Left forelimb (tissue), 1 donor: ENCODE measurements at places on chromosomes 1 and 21.

GRCh38 chr1:171902527-171902926, 61.2 kb downstream of the DNM3 start:
- DNase-seq, result no peak

DNA sequence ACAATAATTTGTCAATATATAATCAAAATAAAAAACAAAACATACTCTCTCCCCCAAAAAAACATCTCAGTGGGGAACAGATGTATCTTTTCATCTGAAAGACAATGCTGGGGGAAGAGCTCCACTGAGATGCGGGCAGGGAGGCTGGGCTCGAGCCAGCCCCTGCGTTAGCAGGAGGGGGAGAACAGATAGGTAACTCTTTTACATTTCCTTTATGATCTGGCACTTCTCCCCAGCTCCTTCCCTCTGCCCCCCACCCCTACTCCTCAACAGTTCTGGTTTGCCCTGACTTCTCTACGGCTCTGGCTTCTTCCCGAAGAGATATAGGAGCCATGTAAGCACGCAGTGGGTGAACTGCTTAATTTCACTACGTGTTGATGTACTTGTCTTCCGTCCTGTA, 12.4 kb downstream of the LEPR start:
- no peak for DNase-seq

DNA sequence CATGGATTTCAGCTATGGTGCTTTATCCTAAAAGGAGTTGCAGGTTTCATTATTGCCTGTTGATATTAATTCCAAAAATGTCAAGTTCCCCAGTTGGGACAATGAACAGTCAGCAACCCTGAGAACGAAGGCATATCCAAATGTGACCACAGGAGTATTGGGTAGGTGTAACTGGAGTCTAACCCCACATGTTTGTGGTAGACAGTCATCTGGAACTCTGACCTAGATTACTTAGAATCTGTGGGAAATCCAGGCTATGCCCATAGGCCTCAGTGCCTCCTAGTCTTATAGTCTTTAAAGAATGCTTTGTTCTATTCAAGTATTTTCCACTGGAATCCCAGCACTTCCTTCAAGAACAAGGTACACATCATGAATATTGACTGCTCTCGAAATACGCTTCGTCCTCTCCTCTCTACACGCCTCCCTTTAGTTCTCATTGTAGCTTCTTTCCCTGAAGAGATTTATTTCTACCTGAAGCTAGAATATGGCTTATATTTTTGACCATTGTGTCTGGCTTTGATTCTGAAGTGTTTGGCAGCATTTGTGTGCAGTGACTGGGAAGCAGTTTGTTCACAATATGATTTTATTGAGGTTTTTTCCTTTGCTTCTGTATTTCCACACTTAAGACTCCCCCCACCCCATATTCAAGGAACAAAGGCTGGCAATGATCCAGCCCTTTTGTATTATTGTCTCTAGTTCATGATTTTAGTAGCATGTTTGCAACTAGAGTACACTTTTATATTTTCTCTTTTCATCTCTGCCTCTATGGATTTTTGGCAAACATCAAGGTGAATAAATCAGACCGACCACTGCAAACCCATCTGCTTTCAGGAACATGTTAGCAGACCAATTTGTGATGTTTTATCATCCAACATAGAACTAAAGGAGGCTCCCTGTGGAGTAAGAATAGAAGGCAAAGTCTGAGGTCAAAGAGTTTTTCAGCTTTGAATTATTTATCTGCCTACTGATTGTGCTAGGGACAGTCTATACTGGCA, 178.6 kb downstream of the GPR52 start:
- DNase-seq, result no peak

DNA sequence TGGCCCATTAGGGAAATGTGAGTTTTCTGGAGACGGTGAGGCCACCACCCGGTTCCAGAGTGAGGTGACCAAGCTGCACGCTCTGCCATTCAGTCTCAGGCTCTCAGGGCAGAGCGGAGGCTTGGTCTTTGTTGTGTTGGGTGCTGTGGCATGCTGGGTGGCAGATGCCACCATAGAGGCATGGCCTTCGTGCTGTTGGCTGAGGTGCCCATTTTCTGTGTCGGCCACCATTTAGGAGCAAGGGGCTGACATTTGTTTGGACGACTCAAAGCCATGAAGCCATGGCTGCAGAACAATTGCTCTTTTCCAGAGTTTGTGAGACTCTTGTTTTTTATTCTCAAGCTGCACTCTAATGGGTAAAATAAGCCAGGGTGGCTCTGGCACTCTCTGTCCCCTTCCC, 36.8 kb upstream of the PWP2 start:
- no peak for DNase-seq

DNA sequence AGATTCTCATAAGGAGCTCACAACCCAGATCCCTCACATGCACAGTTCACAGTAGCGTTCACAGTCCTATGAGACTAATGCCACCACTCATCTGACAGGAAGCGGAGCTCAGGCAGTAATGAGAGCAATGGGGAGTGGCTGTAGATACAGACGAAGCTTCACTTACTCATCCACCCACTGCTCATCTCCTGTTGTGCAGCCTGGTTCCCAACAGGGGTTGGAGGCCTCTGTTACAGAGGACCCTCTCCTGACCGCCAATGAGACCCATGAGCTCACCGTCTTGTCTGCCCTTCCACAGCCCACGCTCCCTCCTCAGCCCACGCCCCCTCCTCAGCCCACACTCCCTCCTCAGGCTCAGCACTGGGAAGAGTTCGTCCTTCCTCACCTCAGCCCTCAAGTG, 39.6 kb downstream of the RSPH1 start:
- DNase-seq, result no peak

GRCh38 chr1:231279683-231280082, 38.7 kb downstream of the GNPAT start:
- DNase-seq, result no peak

DNA sequence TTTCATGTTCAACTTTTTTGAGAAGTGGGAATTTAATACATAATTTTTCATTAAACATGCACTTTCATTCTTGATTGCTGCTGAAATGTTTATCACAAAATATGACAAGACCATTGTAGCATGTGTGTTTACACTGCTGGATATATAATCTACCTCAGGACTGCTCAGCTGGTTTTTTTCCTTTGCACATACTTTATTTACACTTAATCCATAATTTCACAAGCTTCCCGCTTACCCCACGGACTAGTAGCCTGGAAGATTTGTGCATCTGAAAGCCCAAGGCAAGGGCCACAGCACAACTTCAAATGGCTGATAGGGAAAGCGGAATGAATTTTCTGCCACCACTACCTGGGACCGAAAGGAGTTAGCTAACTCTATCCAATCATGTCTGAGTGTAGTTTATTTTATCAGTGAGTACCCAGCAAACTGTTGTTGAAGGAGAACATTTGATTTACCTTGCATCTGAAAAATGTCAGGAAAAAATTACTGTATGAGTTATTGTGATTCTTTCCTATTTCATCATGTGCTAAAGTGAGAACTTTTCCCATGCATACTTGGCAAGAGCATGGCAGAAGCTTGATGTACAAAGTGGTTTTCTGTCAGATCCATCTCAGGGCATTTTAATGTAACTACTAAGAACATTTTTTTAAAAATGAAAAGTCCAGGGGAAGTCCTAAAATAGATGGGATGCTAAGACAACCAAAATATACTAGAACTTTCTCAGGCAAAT, 558.2 kb upstream of the USP24 start:
- no peak for DNase-seq

- DNase-seq, result no peak
Observed at GRCh38 chr1:112841825-112842224, 114.2 kb downstream of the SLC16A1 start.

DNA sequence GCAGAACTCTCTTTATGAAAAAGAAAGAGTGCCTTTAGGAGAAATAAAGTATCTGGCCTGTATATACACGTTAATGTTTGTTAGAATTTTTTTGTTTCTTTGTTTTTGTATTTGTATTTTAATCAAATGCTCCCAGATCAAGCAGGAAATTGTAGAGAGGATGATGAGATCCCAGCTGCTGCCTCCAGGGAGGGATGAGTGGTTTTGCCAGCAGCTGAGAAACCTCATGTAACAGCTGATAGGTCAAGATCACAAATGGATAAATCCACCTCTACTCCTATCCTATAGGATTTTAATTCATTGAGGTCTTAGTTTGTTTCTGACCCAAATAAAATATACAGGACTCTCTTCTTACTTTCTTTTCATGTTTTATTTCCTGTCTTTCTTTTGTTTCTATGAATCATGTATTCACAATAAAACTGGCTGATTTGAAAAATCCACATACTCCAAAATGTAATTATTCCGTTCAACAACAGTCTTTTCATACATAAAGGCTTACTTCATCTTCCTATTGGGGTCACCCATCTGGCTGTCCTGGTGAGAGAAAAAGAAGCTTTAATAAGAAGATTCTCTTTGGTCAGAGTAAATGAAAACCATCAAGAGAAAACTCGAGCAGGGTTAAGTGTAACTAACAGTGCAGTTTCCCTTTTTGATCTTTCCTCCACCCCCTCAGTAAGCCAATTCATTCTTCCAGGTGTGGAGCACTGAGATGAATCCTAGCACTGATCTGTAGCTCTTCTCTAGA, 129.3 kb upstream of the PLPPR5 start:
- DNase-seq, result no peak

DNA sequence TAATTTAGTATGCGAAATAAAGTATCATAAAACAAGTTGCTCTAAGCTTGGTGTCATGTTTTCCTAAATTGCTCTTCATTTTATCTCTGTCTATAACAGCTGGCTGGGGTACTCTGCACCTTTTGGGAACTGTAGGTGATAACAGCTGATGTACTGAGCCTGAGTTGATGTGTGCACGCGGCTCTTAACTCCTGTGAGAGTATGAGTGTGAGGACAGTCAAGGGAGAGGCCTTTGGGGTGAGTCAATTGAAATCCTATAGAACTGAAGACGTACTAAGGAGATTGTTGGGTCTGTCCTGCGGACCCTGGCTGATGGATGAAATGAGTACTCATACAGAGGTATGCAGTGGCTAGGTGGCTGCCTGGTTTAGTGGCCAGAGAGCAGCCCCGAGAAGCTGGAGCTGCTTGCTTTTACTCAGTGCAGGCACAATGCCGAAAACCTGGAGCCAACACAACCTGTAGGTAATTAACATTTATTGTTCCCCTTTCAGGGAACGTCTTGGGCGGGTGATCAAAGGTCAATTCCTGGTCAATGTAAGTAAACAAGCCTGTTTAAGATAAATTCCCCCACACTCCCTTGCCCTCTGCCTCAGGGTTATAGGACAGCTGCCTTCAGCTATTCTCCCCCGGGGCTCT, 188.5 kb downstream of the PRDM2 start:
- no peak for DNase-seq

DNA sequence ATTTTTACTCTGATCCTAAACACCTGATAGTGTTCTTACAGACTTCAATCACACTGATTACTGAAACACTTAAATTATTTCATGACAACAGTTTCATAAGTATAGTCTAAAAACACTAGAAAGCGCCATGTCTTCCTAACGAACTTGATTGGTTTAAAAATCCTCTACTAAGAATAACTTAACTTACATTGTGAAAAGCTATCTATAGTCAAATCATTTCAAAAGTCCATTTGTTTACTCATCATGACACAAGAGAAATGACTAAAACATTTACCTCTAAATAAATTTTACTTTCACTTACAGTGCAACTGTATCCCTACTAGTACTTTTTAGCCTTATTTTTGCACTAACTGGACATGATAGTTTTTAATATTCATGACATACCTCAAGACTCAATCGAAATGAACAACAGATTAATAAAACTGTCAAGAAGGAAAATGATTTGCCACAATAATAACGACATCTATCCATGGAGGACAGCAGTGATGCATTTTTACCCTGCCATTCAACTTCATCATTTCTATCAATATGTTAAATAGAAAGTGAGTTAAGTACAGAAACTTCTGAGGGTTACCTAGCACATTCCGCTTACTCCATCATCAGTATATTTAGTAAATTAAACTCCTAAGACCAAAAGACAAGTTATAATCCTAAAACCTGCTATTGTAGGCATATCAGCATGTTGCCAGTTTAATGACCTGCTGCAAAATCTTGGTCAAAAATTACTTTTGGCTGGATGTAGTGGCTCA, 38.4 kb downstream of the AHCTF1 start:
- DNase-seq, result no peak

- DNase-seq, result no peak
Observed at GRCh38 chr1:30808067-30808662, 50.6 kb upstream of the LAPTM5 start.

- no peak for DNase-seq
Observed at GRCh38 chr1:174273776-174274175, 114.5 kb downstream of the RABGAP1L start.

DNA sequence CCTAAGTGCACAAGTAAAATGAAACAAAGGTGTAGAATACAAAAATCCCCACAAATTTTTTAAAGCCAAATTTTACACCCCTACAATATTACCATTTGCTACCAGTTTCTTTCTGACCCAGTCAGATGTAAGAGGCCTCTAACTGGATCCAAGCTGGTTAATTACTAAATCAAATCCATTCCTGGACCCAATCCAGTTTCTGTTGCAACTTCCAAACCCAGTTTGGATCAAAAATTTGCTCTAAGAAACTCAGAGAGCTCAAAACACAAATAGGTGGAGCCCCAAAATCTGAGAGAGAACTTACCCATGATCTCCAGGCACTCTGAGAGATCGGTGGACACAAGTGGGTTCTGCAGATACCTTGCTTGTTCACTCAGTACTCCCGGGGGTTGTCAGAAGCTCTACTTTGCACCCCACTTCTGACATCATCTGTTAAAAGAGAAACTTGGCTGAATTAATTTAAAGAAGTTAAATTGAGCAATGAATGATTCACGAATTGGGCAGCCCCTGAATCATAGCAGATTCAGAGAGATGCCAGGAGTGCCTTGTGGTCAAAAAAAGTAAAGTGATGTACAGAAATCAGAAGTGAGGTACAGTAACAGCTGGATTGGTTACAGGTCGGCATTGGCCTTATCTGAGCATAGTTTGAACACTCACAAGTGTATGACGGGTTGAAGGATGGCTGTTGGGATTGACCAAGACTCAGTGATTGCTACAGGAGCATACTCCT, 448.0 kb downstream of the KCNT2 start:
- DNase-seq, result no peak

DNA sequence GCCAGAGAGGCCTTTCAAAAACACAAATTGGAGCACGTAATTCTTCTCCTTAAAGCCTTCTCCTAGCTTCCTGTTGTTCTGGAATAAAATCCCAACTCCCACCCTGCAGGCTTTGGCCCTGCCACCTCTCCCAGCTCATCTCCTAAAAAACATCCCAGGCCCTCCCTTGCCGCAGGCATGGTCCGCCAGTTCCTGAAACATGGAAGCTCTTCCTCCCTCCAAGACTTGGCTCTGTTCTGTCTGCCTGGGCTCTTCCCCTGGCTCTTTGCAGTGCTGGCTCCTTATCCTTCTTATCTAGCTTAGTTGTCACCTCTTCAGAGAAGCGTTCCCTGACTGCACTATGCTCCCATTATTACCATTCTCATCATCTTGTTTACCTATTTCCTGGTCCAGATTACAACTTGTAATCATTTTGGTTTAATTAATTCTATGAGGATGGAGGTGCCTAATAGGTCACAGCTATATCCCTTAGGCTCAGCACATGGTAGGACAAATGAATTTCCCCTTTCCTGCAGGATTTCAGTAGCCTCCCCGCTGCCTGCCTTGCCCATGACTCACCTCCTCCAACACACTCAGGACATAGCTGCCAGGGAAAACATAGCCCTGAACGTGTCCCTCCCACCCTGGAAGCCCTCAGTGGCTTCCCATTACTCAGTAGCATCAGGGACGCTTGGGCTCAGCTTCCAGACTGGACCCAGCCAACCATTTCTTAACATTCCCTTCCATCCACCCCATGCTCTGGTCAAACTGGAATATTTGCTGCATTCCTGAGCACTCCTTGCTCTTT, 15.7 kb upstream of the IGSF21 start:
- DNase-seq, result no peak

GRCh38 chr21:44991538-44992483, 52.0 kb downstream of the SLX9 start:
- no peak for DNase-seq
